Activated naive CD4-positive, alpha-beta T cell treated with anti-CD3 and anti-CD28 coated beads, Interleukin-2, amount 50 U/mL, for 72 hours (primary cell): ENCODE measurements at places on chromosomes 5 and 9.
A peak's percentile ranks its signal among the peaks of the same experiment; 100 is the strongest.

- DNase-seq = no peak
Measured at GRCh38 chr9:26132746-26133312, 454.6 kb upstream of the TUSC1 start.

DNA sequence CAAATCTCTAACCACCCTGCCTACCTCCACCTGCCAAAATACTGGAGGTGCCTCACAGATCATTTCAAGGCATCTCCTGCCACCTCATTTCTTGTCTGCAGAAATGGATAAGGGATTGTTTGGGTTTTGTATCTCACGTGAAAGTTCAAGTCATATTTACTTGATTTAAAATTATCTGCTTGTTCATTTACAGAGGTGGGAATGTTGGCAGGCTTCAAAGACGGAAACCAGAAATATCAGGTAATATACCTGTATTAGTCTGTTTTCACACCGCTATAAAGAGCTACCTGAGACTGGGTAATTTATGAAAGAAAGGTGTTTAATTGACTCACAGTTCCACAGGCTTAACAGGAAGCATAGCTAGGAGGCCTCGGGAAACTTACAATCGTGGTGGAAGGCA is 85.4 kb downstream of the CAAP1 start:
- DNase-seq = no peak

GRCh38 chr5:392431-392988 is 50.5 kb upstream of the EXOC3 start:
- peak; percentile 94 for DNase-seq

DNA sequence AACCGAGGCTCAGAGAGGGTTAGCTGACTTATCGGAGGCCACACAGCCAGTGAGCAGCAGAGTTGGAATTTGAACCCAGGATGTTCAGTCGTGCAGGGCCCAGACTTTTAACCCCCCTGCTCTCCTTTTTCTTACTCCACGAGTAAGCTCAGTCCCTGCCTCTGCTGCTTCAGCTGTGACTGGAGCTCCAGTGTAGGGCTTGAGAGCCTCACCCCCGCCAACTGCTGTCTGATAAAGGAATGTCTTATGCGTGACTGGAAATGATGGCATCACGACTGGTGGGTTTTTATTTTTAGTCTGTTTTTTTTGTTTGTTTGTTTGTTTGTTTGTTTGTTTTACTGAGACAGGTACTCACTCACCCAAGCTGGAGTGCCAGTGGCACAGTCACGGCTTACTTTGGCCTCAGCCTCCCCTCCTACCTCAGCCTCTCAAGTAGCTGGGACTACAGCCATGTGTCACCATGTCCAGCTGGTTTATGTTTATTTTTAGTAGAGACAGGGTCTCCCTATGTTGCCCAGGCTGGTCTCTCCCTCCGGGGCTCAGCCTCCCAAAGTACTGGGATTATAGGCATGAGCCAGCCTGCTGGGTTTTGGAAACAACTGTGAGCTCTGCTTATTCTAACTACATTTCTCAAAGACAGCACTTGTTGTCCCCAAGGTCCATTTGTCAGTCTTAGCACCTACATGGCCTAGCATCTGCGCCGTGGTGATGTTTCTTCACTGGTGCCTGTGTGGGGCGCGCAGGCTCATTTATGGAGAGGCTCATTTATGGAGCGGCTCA is 52.5 kb upstream of the NCS1 start:
- no peak for DNase-seq

GRCh38 chr5:124652514-124652819 is 94.0 kb downstream of the ZNF608 start:
- DNase-seq = no peak

- DNase-seq = peak; percentile 39
Measured at GRCh38 chr5:141326088-141326854, 4.0 kb upstream of the PCDHGA1 start.

DNA sequence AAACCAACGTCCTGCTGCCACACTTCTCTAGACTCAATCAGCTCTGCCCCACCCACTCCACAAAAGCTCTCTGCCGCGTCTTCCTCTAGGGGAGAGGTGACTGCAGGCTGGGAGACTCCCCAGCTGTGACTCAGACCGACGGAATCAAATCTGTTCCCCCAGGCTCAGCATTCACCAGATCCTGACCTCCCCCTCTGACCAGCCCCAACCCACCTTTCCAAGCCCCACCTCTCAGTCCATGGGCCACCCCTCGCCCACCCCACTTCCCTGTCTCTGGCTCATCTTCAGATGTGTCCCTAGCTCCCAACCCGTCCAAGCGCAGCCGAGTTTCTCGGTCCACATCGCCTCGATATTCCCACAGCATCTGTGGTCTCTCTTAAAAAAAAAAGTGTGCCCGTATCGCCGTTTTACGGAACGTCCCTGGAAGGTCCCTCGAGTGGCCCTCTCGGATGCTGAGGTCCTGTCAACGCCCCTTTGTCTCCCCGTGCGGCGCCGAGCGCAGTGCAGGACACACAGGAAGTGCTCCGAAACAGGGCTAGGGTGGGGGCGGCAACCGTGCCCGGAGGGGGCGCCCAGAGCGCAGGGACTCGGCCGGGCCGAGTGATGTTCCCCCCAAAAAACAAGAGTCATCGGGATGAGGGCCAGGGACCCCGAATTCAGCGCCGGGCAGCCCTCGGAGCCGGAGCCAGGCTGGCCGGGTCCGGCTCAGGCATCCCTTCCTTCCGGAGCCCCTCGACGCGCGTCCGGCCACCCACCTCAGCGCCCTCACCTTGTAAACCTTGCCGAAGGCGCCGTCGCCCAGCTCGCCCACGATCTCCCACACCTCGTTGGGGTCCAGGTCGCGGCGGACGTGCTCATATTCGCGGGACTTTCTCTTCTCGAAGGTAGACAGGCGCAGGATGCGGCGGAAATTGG is 649 bp downstream of the STK10 start:
- peak; percentile 84 for DNase-seq

GRCh38 chr5:134275822-134276221 is 49.9 kb upstream of the PPP2CA start:
- DNase-seq = no peak

DNA sequence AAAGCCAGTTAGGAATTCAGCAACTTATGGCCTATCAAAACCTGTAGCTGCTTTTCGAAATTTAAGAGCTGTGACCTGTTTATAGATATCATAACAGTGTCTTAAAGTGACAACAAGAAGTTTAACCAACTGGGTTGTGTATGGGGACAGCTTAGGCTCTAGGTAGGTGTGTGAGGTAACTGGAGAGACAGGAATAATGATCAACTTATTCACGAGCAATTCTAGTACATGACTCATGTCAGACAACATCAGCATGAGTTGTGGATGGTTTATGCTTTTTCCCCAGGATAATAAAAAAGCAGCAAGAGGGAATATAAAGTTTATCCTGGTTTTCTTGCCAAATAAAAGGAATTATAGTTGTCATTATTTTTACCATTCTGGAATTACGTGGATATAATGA is 88.6 kb downstream of the GDNF start:
- no peak for DNase-seq

DNA sequence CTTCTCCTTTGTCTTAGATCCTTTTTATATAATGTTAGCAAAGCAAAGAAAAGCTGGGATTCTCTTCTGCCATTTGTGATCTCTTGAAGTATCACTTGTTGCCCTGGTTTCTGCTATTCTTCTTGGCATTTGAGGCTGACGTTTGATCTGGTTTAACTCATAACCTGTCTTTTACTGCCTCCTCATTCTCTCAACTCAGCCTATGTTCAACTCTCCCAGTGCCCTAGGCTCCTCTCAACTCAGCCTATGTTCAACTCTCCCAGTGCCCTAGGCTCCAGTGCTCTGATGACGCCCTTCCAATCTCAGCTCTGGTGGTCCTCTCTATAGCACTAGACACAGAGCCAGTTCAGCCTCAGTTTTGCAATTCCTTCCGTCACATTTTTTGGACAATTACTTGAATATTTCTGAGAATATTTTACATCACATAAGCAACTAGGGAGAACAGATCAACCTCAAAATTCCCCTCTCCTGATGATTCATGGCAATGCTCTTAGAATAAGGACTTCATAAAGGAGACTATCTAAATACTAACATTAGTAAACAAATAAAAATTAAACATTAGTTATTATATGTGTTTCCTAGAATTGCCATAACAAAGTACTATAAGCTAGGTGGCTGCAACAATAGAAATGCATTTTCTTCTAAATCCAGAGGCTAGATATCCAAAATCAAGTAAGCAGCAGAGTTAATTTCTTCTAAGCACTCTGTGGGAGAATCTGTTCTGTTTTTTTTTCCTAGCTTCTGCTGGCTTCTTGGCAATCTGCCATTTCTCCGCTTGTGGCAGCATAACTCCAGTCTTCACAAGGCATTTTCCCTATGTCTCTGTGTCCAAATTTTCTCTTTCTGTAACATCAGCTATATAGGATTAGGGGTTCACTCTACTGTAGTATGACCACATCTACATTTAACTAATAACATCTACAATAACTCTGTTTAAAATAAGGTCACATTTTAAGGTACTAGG is 662.1 kb upstream of the FTMT start:
- DNase-seq = no peak

- DNase-seq = no peak
Measured at GRCh38 chr5:174412374-174412773, 312.0 kb upstream of the MSX2 start.

DNA sequence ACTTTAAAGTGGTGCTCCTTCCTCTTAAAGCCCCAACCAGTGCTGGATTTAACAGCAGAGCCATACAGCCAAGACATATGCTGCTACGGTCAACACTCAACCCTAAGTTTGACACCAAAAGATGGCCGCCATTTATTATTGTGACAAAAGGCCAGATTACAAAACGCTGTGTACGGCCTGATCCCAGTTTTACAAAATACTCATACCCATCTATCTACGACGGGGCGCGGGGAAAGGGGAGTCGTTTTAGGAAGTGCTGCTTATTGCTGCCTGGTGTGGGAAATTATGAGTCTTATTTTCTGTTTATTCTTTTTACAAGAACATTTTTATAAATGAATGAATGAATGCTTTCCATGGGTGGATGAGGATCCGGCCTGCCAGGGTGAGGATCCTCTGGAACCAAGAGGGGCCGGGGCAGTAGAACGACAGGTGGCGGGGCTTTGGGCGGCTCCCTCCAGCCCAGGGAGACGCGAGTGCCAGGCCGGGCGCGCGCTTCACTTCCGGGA is 457 bp upstream of the IDNK start:
- DNase-seq = no peak

- no peak for DNase-seq
Measured at GRCh38 chr5:14123974-14124482, 19.1 kb upstream of the TRIO start.

- DNase-seq = no peak
Measured at GRCh38 chr5:3530251-3530650, 65.4 kb upstream of the IRX1 start.

DNA sequence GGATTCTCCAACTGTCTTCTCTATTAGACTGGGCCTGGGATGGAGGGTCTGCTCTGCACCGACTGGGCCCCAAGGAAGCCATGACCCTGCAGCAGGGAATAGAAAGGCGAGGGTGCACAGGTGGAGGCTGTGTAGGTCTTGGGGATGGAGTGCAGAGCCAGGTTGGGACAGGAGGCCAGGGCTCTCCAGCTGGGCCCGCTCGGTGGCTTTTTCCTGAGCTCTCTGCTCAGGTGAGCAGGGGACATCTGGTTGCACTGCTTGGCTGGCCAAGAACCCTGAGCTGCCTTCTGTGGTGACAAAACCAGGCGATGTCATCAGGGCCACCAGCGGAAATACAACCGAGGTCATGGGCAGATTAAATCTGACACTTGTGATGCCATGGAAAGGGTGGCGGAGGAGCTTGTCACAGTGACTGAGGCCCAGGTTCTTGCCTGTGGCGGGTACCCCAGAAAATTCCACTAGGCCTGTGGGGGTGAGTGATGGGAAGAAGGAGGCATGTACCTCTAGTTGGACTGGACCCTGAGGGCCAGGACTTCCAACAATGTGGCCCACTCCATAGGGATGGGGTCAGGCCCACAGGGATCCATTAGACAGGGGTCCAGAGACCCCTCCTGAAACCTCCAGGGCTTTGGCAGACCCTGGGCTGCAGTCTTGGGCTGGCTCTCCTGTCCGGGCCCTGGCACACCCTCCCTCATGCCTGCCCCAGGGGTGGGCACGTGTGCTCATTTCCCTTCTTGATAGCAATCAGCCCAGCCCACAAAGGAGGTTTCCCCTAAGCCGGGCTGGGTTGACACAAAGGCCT is 4.4 kb upstream of the IL3 start:
- DNase-seq = no peak

- peak; percentile 51 for DNase-seq
Measured at GRCh38 chr5:1294206-1294834, 548 bp downstream of the TERT start.

DNA sequence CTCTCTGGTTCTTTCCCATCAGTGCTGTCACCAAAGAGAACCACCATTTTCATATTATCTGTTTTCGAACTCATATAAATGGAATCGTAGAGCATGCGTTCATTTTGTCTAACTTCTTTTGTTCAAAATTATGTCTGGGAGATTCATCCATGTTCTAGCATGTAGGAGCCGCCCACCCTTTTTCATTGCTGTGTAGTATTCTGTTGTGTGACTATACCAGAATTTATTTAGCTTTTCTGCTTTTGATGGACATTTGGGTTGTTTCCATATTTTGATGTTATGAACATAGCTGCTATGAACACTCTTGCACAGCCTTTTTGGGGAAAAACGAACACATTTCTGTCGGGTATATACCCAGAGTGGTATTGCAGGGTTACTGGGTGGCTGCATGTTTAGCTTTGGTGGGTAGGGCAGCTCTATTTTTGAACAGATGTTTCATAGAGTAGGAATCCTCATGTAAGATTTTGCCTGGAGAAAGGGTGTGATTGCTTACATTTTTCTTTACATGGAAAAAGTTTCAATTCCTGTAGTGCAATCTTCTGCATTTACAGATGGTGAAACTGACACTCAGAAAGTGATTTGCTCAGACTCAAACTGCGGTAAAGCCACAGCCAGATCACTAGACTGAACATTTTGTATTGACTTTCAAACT is 100.2 kb upstream of the IL12B start:
- DNase-seq = no peak

GRCh38 chr5:10457682-10458574 is 16.2 kb downstream of the ROPN1L start:
- no peak for DNase-seq

- DNase-seq = no peak
Measured at GRCh38 chr9:125407432-125407973, 145.9 kb downstream of the GAPVD1 start.

DNA sequence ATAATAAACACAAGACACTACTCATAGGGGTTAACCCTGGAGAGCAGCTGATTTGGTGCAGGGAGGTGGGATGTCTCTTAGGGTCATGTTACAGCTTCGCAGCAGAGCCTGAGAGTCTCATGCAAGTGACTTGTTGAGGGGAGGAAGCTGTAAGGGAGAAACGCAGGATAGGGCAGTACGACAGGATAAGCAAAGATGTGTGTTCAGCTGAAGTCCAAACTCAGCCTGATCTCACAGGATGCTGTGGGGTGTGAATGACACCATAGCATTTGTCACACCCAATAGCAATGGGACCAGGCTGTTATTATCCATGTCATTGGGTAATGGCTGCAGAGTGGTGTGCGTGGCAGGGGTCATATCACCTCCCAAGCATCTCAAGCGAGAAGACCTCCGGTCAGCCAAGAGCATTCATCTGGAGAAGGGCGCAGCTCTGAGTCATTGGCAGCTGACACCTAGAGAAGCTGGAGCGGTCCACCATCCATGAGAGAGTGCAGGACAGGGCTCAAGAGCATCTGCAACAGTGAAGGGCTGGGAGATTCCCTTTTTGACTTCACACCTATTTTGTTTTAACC is 49.2 kb upstream of the RPL26L1 start:
- DNase-seq = no peak
